ENCODE measurements at places on chromosomes 7 and 10. TPM values are rescaled to one million over a fixed set of nuclear protein-coding genes. Genes with fewer than 3 reads are reported as not detected.

DNA sequence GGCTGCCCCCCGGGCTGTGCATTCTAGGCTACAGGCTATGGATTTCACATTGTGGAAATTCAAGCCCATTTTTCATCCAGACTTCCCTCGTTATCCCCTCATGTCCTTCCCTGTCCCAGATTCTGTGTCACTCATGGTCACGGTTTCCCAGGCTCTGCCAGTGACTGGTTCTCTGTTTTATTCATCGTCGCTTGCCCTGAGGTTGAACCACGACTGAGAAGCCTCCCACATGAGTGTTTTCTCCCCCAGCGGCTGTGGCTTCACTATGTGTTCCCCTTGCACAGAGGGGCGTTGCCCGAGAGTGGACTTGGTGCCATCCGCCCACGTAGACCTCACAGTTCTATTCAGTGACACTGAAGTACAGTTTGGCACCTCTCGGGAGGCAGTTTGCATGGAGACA is 14.0 kb downstream of the NOM1 start:
- no peak for DNase-seq
- no peaks in the 10 kb centered on the region for H3K4me1 ChIP-seq
- H3K4me3 ChIP-seq, result no peak overlapping the region
- H3K27ac ChIP-seq, result no peak overlapping the region
- peaks cover 99% of the 10 kb centered on the region for H3K36me3 ChIP-seq

DNA sequence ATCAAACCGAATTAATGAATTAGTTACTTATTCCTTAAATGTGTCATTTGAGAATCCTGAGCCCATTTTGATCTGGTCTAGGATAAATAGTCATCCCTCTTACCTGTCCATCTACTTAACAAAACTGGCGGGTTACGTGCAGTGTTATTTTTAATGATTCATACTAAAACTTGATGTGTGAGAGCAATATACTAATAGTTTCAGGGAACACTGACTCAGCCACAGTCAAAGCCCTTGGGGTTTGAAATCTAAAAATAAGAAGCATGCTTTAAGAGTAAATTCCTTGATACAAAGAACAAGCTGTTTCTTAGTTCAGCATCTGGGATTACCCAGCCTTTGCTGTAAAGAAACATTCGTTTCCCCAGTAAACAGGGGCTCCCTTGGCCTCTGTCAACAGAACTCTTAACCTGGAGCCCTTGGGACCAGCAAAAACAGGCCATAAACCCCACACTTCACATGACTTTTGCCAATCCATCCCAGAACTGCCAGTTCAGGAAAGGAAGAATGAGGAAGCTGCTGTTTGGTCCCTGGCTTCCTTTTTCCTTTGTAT is 370.6 kb upstream of the IGFBP3 start:
- no peaks in the 10 kb centered on the region for H3K36me3 ChIP-seq
- no peaks in the 10 kb centered on the region for H3K4me1 ChIP-seq
- H3K27me3 ChIP-seq, result no peaks in the 10 kb centered on the region
- H3K4me3 ChIP-seq, result no peak overlapping the region
- no peak for DNase-seq

Gene HOGA1
- polyA plus RNA-seq, result not detected

GRCh38 chr7:147432079-147432478 is 1158.5 kb upstream of the C7orf33 start:
- no peaks in the 10 kb centered on the region for H3K36me3 ChIP-seq
- DNase-seq, result no peak
- H3K4me3 ChIP-seq, result no peak overlapping the region

GRCh38 chr7:26349005-26349915 is 57.6 kb downstream of the SNX10 start:
- no peak for DNase-seq
- peaks cover 18% of the 10 kb centered on the region for H3K4me1 ChIP-seq
- peaks cover 99% of the 10 kb centered on the region for H3K36me3 ChIP-seq
- no peaks in the 10 kb centered on the region for H3K27me3 ChIP-seq

Gene SPDYE16
- not detected for polyA plus RNA-seq

GRCh38 chr7:104894726-104895521 is 119.1 kb upstream of the KMT2E start:
- no peaks in the 10 kb centered on the region for H3K36me3 ChIP-seq
- H3K4me3 ChIP-seq, result no peak overlapping the region
- H3K27ac ChIP-seq, result no peak overlapping the region

DNA sequence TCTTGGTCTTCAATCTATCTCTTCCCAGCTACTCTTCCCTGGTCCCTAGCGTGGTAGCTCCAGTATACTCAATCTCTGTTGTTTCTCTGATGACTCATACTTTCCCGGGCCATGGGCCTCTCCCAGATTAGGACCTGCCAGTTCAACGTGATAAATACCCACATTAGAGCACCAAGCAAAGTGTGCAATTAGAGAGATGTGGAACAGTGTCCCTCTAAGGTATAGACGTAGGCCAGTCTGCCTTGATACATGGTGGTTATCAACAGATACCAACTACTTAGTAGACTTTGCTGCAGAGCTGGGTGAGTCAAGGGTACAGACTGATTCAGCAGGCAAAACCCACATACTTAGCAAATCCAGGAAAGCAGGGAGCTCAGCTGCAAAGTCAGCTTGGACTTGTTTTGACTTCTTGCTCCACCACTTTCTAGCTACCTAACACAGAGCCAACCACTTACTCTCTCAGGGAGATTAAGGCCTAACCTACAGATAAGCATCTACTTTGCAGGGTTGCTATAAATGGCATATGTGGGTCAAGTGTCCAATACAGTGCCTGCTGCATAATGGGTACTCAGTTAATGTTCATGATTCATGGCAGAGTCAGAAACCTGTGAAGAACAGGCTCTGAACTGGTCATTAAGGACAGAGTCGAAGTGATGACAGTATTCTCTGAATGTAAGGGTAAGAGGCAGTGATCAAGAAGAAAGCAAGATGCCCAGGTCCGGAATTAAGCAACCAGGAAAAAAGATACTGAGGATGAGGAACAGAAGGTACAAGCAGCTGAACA is 176.1 kb downstream of the CHN2 start:
- H3K36me3 ChIP-seq, result peaks cover 12% of the 10 kb centered on the region
- no peak for DNase-seq
- no peak overlapping the region for H3K27ac ChIP-seq

DNA sequence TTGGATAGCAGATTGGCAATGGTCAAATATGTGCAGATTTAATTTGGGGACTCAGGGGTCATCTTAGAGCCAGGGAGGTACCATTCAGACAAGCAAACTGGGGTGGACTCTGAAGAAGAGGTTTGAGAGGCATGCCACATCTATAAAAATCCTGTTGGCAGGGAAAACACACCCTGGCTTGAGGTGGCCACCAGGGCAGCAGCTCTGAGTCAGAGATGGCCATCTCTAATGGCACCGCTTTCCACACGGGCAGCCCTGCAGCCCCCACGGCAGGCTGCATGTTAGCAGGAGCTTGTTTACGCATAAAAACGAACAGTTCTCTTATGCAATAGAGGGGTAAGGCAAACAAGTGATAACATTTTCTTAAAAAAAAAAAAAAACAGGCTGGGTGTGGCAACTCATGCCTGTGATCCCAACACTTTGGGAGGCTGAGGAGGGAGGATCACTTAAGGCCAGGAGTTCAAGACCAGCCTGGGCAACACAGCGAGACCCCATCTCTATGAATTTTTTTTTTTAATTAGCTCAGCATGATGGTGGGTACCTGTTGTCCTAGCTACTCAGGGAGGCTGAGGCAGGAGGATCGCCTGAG is 14.9 kb downstream of the DLG5 start:
- no peaks in the 10 kb centered on the region for H3K36me3 ChIP-seq
- DNase-seq, result no peak
- peaks cover 7% of the 10 kb centered on the region for H3K4me1 ChIP-seq
- no peaks in the 10 kb centered on the region for H3K27me3 ChIP-seq

Gene PAPOLB
- not detected for polyA plus RNA-seq

DNA sequence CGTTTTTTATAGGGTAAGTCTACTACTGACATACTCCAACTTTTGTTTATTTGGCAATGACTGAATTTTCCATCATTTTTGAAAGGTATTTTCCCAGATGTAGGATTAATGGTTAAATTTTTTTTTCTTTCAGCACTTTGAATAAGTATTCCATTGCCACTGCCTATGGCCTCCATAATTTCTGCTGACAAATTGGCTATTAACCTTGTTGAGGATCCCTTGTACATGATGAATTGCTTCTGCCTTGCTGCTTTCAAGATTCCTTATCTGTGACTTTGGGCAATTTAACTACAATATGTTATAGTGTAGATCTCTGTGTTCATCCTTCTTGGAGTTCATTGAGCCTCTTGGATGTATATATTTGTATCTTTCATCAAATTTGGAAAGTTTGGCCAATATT is 21.6 kb upstream of the VWDE start:
- no peak overlapping the region for H3K27ac ChIP-seq
- H3K4me1 ChIP-seq, result no peaks in the 10 kb centered on the region
- no peaks in the 10 kb centered on the region for H3K36me3 ChIP-seq
- no peak overlapping the region for H3K4me3 ChIP-seq

Gene SLC26A5
- polyA plus RNA-seq, result not detected

Gene NUDT13
- 0.69 TPM for polyA plus RNA-seq

GRCh38 chr10:21501091-21501490 is 24.4 kb downstream of the SKIDA1 start:
- H3K27me3 ChIP-seq, result peaks cover 64% of the 10 kb centered on the region
- DNase-seq, result no peak
- no peaks in the 10 kb centered on the region for H3K36me3 ChIP-seq
- no peak overlapping the region for H3K4me3 ChIP-seq
- no peak overlapping the region for H3K27ac ChIP-seq
- H3K4me1 ChIP-seq, result peaks cover 25% of the 10 kb centered on the region

DNA sequence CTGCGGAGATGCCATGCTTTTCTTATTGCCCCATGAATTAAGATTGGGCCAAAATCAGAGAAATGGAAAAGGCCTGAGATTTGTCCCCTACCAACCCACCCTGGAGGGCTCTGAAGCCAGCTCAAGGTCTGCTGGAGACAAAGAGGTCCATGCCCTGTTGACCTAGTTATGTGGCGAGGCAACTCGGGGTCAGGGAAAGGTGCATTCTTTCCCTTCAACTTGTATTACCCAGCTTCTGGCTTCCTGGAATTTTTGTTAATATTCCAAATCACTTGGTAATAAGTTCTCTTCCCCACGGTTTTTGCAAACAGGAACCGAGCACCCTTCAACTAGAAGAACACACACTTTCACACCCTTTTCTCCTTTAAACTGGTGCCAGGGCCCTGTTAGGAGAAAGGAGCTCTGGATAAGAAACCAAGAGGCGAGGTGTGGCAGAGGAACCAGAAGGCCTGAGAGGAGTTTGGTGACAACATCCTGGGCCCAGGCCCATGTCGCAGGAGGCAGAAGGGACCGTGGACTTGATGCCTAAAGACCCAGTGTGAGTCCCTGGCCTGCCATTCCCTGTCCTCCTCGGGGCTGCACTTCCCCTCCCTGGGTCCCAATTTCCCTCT is 12.5 kb upstream of the SFRP5 start:
- H3K4me3 ChIP-seq, result no peak overlapping the region
- H3K27ac ChIP-seq, result no peak overlapping the region
- H3K36me3 ChIP-seq, result no peaks in the 10 kb centered on the region
- no peaks in the 10 kb centered on the region for H3K27me3 ChIP-seq

GRCh38 chr10:31959461-31960173 is 31.0 kb upstream of the ARHGAP12 start:
- no peak overlapping the region for H3K27ac ChIP-seq
- peaks cover 71% of the 10 kb centered on the region for H3K4me1 ChIP-seq
- peak overlapping the region; percentile 52 for H3K4me3 ChIP-seq
- no peaks in the 10 kb centered on the region for H3K36me3 ChIP-seq
- H3K27me3 ChIP-seq, result no peaks in the 10 kb centered on the region
- DNase-seq, result peak; percentile 33

DNA sequence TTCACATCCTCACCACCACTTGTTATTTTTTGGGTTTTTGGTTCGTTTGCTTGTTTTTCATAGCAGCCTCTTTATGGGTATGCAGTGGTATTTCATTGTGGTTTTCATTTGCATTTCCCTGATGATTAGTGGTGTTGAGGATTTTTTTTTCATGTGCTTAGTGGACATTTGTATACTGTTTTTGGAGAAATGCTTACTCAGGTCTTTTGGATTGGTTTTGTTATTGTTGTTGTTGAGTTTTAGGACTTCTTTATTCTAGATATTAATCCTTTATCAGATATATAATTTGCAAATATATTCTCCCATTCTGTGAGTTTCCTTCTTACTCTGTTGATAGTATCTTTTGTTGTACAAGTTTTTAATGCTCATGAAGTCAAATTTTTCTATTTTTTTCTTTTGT is 42.8 kb downstream of the GAD2 start:
- H3K27ac ChIP-seq, result no peak overlapping the region
- H3K27me3 ChIP-seq, result no peaks in the 10 kb centered on the region
- no peaks in the 10 kb centered on the region for H3K36me3 ChIP-seq
- no peak overlapping the region for H3K4me3 ChIP-seq

DNA sequence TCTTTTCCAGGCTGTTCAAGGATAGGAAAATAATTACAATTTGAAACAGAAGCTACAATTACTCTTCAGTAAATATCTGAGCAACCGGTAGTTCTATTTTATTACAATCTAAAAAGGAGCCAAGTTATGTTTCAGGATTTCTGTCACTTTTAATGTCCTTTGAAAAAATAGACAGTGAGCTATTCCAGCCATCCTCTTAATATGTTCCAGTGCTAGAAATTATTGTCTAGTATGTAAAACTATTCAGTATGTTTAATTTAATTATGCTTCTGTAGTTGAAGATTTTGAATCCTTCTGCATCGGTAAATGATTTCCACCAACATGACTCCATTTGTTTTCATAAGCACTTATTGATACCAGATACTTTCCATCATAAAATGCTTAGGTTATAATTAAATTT is 129.6 kb upstream of the SEMA3D start:
- no peak overlapping the region for H3K4me3 ChIP-seq
- no peaks in the 10 kb centered on the region for H3K27me3 ChIP-seq
- H3K4me1 ChIP-seq, result no peaks in the 10 kb centered on the region
- H3K36me3 ChIP-seq, result no peaks in the 10 kb centered on the region

DNA sequence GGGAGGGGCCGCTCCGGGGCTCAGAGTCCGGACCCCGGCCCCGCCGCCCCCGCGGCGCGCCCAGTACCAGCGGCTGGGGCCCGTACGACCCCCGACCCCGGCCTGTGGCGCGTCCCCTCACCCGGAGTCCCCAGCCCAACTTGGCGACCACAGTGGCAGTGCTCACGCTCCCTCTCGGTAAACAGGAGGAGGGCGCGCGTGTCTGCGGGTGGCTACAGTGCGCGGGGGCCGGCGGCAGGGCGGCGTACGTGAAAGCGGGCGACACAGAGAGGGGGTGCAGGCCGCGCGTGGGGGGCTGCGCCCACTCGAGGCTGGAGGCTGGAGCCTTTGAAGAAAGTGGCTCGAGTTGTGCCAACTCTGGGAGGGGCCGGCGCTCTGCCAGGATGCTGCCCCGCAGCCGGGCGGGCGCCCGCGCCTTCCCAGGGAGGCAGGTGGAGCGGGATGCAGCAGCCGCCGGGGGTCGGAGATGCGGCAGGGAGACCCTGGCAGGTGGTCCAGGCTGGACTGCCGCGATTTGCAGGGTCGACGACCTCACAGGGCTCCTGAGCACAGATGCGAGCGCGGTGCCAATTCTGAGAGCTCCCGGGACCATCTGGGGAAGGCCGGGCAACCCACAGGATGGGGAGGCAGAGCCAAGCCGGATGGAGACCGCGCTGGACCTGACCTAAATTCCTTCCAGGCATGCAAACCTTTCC is 655 bp downstream of the PTPRE start:
- H3K27ac ChIP-seq, result peak overlapping the region; percentile 69
- peaks cover 35% of the 10 kb centered on the region for H3K4me1 ChIP-seq
- no peaks in the 10 kb centered on the region for H3K27me3 ChIP-seq
- peaks cover 8% of the 10 kb centered on the region for H3K36me3 ChIP-seq
